ENCODE measurements at places on chromosomes 13 and 19. TPM values are rescaled to one million over a fixed set of nuclear protein-coding genes. Genes with fewer than 3 reads are reported as not detected.

SOX21 gene
- total RNA-seq, result 3.5 TPM

- peak; percentile 28 for DNase-seq
These were observed 4.8 kb downstream of the PPP6R1 start for GRCh38 chr19:55253842-55254624.

GRCh38 chr13:99630269-99630898, 129.1 kb downstream of the TM9SF2 start:
- DNase-seq, result no peak

- DNase-seq, result no peak
These were observed 51.6 kb downstream of the SERP2 start for GRCh38 chr13:44425041-44425814.

GRCh38 chr19:28307487-28307886, 905.5 kb downstream of the UQCRFS1 start:
- no peak for DNase-seq

GRCh38 chr13:36848199-36848982, 29.4 kb downstream of the RFXAP start:
- DNase-seq, result peak; percentile 56

LAIR1 gene
- not detected for total RNA-seq

- no peak for DNase-seq
These were observed 867.1 kb downstream of the UQCRFS1 start for GRCh38 chr19:28345811-28346210.

DNA sequence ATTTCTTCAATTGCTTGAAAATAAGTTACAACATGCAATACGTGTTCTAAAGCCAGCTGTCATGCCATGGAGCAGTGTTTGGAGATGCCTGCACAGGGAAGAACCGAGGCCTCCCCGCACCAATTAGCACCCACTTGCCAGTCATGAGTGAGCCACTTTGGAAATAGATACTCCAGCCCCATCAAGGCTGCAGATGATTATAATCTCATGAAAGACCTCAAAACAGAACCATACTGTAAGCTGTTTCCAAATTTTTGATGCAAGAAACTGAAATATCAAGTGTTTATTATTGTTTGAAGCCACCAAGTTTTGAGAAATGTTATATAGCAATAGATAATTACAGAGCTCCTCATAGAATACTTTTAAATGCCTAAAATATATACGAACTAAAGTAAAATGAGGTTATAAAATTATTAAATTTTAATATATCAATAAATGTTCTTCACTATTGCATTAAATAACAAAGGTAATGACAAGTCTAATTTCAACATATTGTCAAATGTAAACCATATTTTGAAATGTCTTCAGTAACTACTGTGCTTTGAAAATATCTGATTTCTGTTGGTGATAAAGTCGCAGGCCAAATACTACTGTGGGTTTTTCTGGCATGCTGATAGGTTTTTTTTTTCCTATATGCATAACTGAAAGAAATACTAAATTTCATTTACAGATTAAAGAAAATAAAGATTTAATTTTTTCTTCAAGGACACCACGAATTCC, 43.0 kb downstream of the DIAPH3 start:
- no peak for DNase-seq

CFD gene
- total RNA-seq, result 3.5 TPM

DNA sequence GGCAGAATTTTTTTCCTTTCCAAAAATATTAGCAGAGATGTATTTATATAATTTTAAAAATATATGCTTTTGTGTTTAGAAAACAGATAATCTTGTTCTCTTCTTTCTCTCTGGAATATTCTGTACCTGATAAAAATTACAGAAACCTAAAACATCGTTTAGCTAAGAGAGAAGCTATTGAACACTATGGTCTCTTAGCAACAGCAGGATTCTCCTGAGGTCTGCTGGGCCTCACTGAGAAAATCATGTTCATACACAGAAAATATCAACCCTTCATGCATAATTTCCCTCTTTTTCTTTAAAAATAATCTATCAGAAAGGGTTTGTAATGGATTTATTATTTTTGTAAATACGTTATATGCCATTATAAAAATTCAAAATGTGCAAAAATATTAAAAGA, 242.2 kb downstream of the DCLK1 start:
- no peak for DNase-seq

DNA sequence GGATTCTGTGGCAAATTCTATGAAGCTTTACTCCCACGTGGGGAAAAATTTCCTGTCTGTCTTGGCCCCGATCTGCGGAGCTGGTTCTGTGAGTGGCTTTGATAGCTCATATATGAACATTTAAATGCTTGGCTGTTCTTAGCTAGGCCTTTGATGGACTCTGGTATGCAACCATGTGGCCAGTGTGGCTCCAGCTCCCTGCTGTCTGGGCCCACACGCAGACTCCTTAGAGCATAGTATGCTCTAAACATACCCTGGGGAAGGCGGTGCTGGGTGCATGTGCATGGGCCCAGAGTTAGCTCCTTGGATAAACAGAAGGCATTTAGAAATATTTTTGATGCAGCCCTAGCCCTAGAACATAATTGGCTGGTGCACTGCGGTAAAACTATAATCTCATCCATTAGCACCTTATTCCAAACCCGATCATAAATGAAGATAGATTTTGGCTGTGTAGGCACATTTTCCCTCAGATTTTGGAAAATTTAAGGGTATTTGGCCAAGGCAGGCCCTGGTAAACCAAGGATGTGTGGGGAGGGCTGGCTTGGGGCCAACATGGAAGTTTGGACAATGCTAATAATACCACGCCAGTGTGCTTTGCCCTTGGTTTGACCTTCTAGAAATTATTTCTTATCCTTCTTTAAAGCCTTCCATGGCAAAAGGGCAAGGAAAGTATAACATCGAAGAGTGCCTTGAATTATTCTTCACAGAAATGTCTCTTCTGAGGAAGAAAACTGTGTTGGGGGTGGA, 153.5 kb downstream of the LMO7 start:
- DNase-seq, result no peak

- DNase-seq, result no peak
These were observed 3.7 kb upstream of the NTN5 start for GRCh38 chr19:48676487-48676886.

KIR3DL1 gene
- not detected for total RNA-seq

DNA sequence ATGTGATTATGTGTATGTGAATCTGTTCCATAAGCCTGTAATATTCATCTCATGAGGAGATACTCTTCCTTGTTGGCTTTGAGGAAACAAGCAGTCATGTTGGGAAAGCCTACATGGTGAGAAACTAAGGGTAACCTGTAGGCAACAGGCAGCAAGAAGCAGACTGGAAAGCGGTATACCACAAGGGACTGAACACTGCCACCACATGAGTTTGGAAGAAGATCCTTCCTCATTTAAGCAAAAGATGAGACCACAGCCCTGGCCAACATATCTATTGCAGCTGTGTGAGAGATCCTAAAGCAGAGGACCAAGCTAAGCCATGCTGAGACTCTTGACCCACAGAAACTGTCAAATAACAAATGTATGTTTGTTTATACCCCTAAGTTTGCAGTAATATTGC, 134.8 kb downstream of the B3GLCT start:
- no peak for DNase-seq

OR7D2 gene
- total RNA-seq, result not detected

DNA sequence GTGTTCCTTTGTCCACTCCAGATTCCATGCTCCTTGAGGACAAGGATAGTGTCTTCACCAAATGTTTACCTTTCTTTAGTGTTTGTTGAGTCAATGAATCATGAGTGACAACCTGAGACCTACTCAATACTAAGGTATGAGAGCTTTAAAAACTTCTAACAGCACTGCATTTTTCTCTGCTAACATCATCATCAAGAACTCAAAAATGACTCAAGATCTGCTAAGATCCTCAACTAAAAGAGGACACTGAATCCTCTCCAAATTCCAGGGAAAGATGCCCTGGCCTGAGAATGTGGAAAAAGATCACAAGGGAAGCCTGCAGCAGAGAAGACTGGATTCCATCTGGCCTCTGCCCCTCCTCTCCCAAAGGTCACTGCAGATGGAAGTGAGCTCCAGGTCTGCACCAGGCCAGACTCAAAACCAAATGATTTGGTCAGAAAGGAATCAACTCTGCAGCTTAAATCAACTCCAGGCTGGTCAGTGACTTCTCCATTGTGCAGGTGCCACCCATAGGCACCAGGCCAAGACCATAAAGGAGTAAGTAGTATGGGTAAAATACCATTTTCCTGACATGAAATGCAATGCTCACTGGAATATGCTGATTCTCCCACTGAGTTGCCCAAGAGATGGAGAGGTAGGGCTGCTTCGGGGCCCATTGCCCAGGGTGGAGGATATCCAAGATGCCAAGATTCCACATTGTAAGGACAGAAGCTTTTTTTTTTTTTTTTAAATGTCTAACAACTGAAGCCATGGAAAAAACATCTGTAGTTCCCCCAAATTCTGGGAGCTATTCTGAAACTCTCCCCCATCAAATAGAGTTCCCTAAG, 89.5 kb upstream of the DOCK9 start:
- DNase-seq, result no peak

DNA sequence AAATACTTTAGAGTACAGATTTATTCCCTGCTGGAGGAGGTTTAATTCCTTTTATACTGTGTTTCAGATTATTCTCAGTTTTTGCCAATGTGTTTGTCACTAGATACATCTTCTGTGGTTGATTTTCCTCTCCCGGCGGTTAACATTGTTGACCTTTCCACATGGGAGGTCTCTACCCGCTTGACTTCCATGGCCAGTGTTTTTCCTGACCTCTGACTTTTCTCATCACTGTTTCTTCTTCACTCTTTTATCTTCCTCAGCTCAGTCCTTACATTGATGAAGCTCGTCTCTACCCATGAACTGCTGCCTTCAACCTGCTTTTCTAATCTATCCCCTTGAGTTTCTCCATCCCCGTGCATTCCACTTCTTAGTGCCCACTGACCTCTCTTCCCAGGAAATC, 517.4 kb downstream of the GPC6 start:
- DNase-seq, result no peak

DNA sequence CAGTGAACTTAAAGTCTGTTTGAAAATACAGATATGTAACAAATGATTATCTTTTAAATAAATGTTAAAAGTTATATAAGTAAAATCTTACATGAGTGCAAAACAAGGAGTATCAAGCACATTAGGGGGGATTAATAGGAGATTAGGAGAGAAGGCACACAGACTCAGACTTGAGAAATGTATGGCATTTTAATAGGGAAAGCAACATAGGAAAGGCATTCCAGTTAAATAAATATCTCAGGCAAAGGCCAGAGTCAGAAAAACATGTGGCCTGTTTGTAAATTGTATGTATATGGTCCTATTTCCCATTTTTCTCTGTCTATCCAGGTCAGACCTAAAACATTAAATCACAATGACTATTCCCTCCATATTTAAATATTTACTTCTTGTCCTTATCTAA, 462.7 kb downstream of the GPC6 start:
- no peak for DNase-seq

GRCh38 chr13:89310943-89311672, 1639.9 kb downstream of the SLITRK5 start:
- DNase-seq, result no peak

DNA sequence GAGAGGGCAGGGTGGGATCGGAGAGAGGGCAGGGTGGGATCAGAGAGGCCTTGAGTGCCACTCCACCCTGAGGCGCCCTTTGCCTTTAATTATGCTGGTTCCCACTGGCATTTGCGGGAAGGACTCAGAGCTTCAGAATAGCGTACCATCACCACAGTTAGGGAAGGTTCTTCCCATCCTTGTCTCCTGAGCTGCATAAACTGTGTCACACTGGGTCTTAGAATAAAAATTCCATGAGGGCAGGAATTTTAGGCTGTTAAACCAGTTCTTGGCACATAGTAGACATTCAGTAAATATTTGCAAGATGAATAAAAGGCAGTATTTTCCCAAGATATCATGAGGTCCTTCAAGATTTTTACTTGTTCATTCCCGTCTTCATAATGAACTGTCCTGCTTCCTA, 24.4 kb downstream of the PPP2R1A start:
- no peak for DNase-seq

FPR3 gene
- total RNA-seq, result not detected

TNFSF11 gene
- total RNA-seq, result 9.9 TPM

CEACAM21 gene
- not detected for total RNA-seq

GRCh38 chr13:35694549-35695447, 218.3 kb upstream of the MAB21L1 start:
- DNase-seq, result no peak

DNA sequence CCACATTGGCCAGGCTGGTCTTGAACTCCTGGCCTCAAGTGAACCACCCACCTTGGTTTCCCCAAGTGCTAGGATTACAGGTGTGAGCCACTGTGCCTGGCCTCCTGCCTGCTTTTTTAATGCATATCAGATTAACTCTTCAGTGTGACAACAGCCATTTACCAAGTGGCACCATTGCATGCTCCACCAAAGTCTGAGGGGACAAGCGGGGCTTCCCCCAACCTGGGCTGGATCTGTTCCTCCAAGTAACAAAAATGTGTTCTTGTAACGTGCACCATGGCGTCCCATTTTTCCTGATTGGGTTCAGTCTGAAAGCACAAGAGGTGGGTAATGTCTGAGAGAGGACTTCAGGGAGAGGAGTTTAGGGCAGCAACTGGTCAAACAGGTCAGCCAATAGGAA, 77.8 kb downstream of the TEX29 start:
- no peak for DNase-seq

DNA sequence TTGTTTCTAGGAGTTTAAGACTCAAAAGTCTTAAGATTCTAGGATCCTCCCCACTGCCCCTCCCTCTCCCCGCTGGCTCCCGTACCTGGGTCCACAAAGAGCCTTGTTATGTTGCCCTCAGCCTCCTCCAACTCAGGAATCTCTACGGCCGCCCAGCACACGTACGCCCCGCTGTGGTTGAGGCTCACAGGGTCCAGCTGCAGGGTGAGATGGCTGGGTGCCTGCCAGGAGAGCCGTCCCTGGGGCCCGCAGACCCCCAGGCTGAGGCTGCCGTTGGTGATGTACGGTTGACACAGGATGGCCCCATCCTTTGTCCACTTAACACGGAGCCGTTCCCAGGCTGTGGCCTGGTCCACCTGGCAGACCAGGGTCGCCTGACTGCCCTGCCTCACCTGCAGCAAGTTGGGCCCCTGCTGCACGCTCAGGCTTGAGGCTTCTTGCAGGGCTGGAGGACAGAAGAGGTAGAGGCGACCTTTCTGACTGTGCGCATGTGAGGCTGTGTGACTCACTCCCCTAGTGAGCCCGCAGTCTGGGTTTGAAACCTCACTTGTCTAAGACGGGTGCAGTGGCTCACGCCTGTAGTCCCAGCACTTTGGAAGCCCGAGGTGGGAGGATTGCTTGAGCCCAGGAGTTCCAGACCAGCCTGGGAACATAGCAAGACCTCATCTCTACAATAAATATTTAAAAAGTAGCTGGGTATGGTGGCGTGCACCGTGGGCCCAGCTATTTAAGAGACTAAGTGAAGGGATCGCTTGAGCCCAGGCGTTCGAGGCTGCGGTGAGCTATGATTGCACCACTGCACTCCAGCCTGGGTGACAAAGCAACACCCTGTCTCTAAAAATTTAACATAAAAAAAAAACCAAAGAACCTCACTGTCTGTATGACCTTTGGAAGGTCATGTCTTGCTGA, 4.0 kb downstream of the TMIGD2 start:
- peak; percentile 61 for DNase-seq

- DNase-seq, result no peak
These were observed 2.1 kb downstream of the CEBPA start for GRCh38 chr19:33300009-33300893.

ZNF723 gene
- total RNA-seq, result 0.59 TPM

TARM1 gene
- not detected for total RNA-seq

- peak; percentile 38 for DNase-seq
These were observed 367.4 kb downstream of the SPRY2 start for GRCh38 chr13:79973533-79973963.

- no peak for DNase-seq
These were observed 18.4 kb upstream of the CACTIN start for GRCh38 chr19:3645067-3645396.
